ENCODE measurements at places on chromosomes 12 and 14.
A peak's percentile ranks its signal among the peaks of the same experiment; 100 is the strongest.

DNA sequence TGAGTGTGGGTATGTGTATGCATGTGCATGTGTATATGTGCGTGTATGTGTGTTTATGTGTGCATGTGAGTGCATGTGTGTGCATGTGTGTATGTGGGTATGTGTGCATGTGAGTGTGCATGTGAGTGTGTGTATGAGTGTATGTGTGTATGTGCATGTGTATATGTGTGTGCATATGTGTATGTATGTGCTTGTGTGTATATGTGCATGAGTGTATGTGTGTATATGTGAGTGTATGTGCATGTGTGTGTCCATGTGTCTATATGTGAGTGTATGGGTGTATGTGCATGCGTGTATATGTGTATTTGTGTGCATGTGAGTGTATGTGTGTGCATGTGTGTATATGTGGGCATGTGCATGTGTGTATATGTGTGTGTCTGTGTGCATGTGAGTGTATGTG lies 25.7 kb downstream of the FAIM2 start:
- DNase-seq, result no peak

GRCh38 chr12:33115716-33116115 lies 219.1 kb upstream of the PKP2 start:
- no peak for DNase-seq

DNA sequence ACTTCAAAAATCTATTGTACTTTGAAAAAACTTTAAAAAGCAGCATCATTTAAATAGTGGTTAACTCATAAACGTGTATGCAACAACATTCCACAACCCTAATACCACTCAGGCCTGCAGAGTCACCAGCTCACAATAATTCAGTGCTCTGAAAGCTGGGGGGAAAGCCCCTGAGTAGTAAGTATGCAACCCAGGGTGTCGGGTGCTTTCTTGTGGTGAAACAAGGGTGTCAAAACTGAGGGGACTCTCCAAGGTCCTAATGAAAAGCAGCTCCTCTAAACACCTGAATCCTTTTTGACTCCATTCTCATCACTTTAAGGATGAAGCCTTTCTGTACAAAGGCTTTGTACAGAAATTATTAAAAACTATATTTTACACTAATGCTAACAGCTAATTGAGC lies 33.7 kb downstream of the FGFR1OP2 start:
- no peak for DNase-seq

DNA sequence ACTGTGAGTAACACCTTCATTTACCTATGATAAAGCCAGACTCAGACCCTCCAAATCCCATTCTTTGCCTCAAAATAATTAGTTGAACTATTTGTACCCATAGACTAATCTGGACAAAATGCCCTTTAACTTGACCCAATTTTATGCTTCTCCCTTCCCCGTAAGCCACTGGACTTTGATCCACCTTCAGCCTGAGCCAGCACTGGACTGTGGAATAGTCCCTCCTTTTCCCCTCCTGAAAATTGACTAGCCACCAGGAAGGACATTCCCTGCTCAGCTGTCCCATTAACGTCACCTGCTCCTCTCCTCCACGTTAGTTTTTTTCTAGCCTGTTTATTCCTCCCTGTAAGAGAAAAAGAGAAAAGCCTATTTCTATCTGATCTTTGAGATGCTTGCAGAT lies 10.3 kb downstream of the MED21 start:
- no peak for DNase-seq

DNA sequence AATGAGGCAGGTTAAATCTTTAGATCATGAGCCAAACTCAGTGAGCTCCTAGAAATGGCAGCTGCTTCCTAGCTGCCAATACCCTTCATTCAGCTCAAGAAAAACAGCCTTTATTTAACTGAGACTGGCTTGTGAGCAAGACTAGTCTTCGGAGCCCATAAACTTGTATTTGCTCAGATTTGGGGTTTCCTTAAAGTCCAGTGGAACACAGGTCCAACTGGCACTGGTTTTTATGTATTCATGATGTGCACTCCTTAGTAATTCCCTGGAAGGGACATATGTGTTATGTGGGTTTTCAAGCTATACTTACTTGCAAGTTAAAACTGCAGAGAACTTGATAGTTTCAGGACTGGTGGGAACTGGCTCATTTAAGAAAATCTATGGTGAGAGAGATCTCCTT lies 380.1 kb upstream of the TMEM132C start:
- no peak for DNase-seq

DNA sequence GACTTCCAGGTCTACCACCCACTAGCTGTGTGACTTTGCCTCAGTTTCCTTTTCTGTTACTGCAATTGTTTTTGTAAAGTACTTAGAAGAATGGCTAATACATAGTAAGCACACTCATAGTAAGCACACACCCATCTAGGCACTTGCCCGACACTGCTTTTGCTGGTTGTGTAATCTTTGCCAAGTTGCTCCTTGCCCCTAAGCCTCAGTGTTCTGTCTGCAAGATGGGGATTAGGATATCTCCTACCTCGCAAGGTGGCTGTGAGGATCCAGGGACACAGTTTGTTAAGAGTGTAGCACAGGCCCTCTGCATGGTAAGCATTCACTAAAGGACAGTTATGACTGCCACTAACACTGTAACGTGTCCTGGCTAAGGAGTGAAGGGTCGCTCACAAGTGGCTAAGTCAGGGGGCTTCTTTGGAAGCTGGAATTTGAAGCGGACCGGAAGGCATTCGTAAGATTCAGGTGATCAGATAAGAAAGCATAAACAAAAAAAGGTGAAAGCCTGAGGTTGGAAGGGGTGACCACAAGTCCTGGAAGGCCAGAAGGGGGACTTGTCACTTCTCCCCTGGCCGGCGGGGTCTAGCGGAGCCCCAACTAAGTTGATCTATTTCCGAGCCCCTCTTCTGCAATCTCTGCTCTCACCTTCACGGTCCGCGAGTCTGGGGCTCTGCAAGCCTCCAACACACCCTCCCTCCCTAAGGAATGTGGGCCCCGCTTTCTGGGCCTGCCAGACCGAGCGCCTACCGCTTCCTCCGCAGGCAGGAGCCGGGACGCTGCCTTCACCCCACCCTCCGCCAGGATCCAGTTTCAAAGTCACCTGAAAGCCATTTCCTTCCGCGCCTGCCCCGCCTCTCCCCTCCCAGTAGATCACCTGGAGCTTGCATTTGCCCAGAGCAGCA lies 1.5 kb upstream of the PLEKHG3 start:
- DNase-seq, result no peak

GRCh38 chr12:5232826-5233500 lies 189.3 kb downstream of the KCNA5 start:
- DNase-seq, result peak; percentile 26

- no peak for DNase-seq
Measured at GRCh38 chr12:21526053-21526452, at the start of gene SPX. SPX (plus strand) TSS chr12:21526296; CDS start chr12:21526473, 177 bp downstream.

DNA sequence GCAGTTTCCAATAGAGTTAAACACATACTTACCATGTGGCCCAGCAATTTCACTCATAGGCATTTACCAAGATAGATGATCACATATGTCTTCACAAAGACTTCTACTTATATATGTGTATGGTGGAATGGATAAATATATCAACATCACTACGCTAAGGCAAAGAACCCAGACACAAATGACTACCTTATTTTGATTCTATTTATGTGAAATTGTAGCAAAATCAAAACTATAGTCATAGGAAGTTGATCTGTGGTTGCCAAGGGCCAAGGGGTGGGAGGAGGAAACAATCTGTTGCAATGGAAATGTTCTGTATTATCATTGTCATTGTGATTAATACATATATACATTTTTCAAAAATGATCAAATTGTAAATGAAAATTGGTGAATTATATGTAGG lies 47.7 kb upstream of the ANP32D start:
- no peak for DNase-seq

DNA sequence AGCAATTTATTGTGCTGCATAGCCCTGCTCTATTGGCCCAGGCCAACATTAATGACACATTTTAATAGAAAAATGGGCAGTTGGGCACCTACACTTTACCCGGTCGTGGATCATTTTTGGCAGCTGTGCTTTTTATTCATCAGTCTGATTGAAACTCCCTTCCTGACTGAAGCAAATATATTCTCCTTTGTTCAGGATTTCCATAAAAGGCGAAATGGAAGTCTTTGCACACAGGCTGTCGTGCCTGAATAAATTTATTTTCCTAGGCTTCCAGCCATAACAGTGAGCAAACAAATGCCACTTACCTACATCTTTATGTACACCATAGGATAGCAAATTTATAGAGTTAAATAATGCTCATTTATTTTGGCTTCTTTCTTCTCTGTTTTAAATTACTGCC lies 480.7 kb upstream of the DCN start:
- DNase-seq, result peak; percentile 47

- no peak for DNase-seq
Measured at GRCh38 chr12:131129839-131130238, 176.1 kb downstream of the ADGRD1 start.

- no peak for DNase-seq
Measured at GRCh38 chr12:83473408-83474095, 786.8 kb downstream of the TMTC2 start.

- DNase-seq, result no peak
Measured at GRCh38 chr14:93086441-93087055, 29.2 kb downstream of the ITPK1 start.

DNA sequence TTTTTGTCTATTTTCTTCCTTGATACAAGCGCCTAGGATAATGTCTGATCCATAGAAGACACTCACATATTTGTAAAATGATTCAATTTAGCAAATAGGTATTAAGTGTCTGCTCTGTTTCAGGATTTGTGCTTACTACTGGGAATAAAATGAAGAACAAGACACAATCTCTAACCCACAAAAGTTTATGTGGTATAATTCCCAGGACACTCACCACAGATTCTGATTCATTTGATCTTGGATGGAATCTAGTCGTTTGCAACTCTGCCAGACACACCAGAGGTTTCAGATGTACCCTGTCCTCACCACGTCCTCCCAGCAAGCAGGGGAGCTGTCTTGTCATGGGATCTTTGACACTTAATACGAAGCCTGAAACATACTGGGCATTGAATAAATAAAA lies 208.3 kb downstream of the LRIG3 start:
- DNase-seq, result no peak

GRCh38 chr12:31274520-31275300 lies 51.2 kb downstream of the SINHCAF start:
- no peak for DNase-seq

DNA sequence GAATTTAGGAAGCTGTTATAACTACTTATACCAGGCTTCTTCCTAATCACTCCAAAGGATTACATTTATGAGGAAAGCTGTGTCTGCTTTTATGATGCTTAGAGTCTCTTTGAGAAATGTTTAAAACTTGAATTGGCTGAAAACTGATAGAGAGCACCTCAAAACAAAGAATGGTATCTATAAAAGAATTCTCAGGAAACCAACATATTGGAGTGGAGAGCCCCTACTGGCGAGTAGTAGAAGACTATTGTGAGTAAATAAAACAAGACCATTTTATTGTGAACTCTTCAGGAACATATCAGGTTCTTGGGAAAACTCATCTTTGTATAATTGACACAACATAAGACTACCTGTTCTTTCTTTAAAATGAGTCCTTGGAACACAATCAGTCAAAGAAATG lies 578.6 kb downstream of the RERGL start:
- no peak for DNase-seq

DNA sequence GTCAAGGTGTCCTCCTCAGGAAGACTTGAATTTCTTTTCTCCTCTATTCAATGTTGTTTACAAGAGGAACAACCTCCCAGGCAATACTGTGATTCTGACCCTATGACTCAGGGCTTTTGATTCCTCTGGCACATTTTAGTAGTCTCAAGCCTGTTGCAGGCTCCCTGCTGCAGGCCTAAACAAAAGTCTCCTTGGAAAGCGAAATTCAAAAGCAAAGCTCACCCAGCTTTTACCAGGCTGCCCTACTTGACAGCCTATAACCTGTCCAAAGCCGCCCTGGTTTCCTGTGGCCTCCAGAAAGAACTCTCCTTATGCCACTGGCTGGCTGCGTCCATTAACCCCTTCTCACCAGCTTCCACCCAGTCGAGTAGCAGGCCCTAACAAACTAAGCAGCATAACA lies 11.6 kb downstream of the FGD6 start:
- no peak for DNase-seq

GRCh38 chr12:126676434-126676833 lies 1590.5 kb upstream of the TMEM132C start:
- DNase-seq, result no peak

- DNase-seq, result no peak
Measured at GRCh38 chr12:100186071-100186470, 14.5 kb upstream of the ACTR6 start.

DNA sequence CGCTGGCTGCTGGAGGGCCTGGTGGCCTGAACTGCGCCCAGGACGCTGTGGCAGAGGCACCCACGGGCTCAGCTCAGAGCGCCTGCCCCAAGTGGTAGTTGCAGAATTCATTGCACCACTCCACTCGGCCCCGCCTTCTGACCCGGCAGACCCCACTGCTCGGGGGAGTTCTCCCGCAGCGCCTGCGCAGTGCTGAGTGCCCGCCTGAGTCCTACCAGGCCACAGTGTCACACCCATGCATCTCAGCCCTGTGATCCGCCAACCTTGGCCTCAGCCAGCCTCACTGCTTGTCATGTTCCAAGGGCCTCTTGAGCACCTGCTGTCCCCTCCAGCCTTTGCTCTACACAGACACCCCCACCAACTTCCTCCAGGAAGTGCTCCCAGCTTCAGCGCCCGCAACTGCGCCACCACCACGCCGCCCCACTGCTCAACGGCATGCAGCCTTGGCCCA lies 12.2 kb downstream of the DEGS2 start:
- no peak for DNase-seq

GRCh38 chr12:62761658-62762057 lies 173.3 kb downstream of the PPM1H start:
- DNase-seq, result no peak

DNA sequence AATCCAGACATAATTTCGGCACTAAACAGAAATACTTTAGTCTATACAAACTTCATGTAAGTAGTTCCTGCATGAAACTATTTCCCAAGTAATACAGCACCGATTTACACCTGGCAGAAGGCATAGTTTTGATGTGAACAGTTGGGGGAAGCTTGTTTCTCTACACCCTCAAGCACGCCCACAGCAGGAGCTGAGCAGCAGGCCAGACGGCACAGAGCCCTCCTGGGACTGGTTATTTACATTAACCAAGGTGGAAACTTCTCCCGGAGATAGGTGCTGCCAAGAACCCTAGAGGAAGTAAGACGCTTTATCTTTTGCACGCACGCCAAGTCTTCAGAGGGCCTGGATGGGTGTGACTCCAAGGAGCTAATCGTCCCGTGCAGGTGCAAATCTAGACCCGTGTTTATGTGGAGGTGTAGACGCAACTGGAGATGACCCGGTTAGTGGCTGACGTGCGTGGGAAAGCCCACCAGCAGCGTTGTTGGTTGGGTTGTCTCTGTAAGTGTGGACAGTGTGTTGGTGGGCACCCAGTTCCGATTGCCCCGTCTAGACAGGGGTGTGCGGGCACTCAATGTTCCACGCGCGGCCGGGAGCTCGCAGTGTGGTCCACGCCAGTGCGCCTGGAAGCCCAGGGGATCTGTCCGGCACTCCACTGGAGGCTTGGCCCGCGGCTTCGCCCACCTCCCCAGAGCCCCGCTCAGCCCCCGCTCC lies 767 bp upstream of the TCP11L2 start:
- no peak for DNase-seq

- no peak for DNase-seq
Measured at GRCh38 chr12:125797421-125798175, 732.4 kb downstream of the AACS start.

- DNase-seq, result no peak
Measured at GRCh38 chr14:62957562-62957961, 87.7 kb downstream of the KCNH5 start.
